ENCODE measurements at places on chromosomes 3 and 15.

GRCh38 chr3:76487446-76487845 lies 552.5 kb upstream of the ROBO2 start:
- DNase-seq = no peak

DNA sequence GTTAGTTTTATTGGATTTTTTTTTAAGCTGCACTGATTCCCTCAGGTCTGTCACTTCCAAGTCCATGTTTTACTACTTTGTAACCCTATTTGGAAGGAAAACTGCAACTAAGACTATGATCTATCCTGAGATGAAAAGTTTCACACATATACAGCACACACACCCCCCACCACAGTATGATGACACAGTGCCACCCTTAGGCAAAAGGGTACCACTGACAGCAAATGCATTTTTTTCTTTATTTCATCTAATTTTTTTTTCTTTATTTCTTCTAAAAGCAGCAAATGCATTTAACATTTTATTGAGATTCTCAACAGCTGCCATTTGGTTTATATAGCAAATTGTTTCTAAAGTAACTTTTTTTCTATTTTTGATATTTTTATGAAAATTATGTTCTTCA lies 21.2 kb downstream of the NGRN start:
- DNase-seq = no peak

GRCh38 chr3:45131201-45131600 lies 15.0 kb downstream of the CDCP1 start:
- no peak for DNase-seq

- DNase-seq = no peak
These were observed 67.6 kb upstream of the CMC1 start for GRCh38 chr3:28173836-28174235.

- no peak for DNase-seq
These were observed 98.6 kb upstream of the ARHGEF26 start for GRCh38 chr3:154022606-154023005.

DNA sequence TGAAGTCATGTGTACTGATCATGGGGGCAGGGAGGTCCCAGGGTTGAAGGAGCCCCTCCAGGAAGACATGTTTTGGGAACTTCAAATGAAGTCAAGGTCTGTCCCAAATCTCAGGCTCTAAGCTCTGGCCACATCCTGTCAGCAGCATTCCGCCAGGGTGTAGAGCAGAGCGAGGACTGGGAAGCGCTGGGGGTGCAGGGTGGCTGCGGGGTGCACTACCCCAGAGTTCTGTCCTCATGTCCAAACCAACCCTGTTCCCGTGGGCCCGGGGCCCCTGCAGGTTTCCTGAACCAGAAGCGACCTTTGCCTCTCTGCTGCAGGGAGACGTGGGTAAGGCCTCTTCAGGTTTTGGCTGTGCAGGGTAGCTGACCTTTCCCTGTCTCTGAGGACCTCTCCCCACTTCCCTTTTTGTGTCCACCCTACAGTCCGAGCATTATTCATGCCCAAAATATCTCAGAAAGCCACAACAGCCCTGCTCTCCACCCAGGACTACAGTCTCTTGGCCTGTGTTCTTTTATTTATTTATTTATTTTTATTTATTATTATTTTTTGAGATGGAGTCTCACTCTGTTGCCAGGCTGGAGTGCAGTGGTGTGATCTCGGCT lies 26.6 kb upstream of the FLNB start:
- DNase-seq = no peak

DNA sequence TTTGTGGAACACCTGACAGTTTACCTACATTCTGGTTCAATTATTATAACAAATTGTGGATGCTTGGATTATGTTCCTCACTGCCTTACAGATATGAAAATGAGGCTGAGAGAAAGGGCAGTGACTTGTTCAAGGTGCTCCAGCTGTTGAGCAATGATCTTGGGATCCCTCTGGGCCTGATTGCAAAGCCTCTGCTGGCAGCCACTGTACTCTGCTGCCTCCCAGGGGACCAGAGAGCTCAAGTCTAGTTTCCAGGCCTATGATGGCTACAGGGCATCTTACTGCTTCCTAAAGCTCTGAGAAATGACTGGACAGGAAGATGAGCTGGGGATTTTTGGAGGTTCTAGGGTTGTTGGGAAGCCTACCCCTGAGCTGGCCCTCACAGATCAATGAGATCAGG lies 2.3 kb upstream of the SHC4 start:
- no peak for DNase-seq

- DNase-seq = no peak
These were observed 75.0 kb upstream of the CGNL1 start for GRCh38 chr15:57301307-57301706.

DNA sequence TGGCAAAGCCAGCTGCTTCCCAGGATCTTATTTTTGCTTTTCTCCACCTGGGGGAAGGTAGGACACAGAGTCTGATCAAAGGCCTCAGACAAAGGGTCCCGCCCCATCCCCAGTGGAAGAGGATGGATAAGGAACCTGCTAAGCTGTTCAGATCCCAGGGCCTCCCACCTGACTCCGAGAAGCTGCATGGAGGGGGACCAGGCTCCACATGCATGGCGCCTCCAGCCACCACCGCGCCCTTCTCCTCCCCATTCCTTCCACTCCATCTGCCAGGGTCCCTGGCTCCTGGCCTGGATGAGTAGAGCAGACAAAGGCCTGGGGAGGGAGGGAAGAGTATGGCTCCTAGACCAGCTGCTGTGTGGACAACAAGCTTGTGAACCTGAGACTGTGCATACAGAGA lies 20.0 kb upstream of the CRABP1 start:
- no peak for DNase-seq

DNA sequence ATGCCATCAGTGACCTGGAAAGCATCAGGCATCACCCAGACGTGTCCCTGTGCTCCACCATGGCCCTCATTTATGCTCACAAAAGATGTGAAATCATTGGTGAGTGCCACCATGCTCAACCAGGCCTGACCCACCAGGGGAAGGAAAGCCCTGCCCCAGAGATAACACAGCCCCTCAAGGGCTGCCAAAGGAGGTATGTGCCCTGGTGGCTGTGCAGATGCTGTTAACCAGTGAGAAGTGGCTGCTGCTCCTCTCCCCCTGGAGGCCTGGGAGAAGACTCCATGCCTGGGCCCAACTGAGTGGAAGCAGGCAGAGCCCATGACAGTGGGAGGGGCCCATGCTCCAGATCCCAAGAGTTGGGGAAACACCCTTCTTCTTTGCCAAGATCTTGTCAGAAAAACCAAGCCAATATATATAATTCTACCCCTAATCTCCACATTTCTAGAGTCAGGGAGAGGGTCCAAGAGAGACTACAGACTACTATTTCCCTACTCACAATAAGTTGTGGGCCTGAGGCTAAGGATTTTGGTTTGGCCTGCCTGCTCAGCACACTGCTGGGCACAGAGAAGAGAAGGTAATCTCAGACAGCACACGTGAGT lies 2.7 kb downstream of the TTC21A start:
- no peak for DNase-seq

DNA sequence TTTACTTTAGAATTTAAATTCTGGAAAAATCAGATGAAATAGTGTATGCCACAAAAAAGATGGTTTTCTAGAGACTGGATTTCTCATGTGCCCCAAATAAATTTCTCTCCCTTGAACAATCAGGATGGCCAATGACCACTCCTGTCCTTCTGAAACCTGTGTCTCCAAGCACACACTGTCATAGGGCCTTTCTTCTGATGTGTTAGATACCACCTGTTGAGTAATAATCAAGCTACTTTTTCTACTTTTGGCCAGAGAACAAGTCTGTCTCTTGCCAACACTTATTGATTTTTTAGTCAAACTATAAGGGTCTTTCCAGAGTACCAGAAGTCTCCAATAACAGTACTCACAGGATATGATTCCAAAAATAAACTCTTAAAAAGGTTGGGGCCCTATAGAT lies 16.1 kb upstream of the TFG start:
- DNase-seq = no peak

DNA sequence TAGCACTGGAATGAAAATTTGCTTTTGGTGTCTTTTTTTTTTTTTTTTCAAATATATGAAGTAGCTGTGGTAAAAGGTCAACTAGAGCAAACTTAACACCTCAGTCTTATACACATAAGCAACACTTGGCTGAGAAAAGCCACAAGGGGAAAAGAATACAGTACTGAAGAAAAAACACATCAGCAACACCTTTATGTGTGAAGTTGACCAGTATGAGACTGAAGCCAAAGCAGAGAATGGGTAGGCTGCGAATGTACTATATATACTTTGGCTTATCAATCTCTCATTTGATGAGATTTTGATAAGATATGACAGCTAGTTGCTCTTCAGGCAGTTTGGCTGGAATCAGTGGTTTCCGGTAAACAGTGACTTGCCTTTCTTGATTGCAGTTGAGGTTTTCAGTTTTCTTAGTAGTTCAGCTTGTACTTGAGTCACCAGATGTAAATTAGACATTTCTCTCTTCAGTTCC lies 22.0 kb upstream of the ZCWPW2 start:
- no peak for DNase-seq

DNA sequence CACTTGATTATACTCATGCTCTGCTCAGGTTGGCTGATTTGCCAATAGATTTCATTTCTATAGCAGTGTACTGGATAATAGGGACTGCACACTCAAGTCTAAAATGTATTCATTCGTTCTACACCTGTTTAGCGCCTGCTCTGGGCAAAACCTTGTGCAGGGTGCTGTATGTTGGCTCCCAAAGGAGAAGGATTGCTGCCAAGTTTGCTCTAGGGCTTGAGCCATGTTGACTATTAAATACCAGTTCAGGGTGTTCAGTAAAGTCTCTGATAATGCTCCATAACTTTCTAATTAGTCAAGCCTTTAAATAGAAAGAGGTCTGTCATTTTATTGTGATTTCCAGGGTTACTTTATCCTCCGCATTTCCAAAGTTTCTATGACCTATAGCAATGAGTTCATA lies 470.2 kb downstream of the MAGI1 start:
- no peak for DNase-seq

DNA sequence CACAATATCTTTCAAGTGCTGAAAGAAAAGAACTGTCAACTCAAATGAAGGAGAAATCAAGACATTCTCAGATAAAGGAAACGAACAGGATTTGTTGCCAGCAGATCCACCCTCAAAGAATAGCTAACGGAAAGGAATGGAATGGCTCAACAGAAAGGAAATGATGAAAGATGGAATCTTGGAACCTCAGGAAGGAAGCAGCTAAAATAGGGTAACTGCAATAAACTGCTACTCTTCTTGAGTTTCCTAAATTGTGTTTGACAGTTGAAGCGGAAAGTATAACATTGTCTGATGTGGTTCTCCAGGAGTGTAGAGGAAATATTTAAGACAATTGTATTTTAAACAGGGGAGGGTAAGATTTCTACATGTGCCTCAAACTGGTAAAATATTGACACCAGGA lies 22.0 kb downstream of the PRR23E start:
- DNase-seq = no peak

DNA sequence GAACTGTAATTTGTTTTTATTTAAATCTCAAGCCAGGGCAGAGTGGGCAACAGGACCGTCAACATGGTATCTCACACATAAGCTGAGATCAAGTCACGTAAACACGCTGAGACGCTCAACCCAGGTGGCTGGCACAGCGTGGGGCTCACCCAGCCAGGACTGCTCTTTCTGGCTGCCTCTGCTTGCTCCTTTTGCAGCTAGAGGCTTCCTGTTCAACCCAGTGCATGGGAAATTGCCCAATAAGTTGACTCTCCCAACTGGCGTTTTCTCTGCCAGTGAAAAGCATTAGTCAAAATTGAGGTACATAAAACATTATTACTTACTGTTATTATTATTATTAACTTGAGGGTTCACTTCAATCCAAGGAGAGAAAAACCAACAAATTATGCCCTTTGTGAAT lies 398.1 kb downstream of the NR2F2 start:
- DNase-seq = no peak

GRCh38 chr3:190097617-190098016 lies 23.1 kb downstream of the P3H2 start:
- DNase-seq = no peak

GRCh38 chr3:66449411-66449974 lies 51.3 kb downstream of the LRIG1 start:
- DNase-seq = no peak

- no peak for DNase-seq
These were observed 62.4 kb downstream of the C3orf80 start for GRCh38 chr3:160287666-160288065.

All from GM04503 (cell line).